ENCODE measurements at places on chromosomes 13 and 19. TPM values are rescaled to one million over a fixed set of nuclear protein-coding genes. Genes with fewer than 3 reads are reported as not detected.

DNA sequence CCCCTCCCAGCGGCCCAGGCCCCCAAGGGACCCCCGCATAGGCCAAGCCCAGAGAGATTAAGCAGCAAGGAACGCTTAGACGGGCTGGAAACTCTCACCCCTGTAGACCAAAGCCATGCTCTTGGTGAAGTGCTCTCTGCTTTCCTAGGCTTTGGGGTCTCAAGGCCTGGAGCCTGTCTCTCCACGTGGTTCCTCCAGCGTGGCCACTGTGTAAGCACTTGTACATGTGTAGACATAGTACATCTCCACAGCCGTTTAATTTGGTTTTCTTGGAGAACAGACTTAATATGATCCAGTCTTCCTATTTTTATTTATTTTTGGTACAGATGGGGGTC, 1.1 kb downstream of the NUDT19 start:
- H3K4me1 ChIP-seq = peaks cover 18% of the 10 kb centered on the region
- no peak for DNase-seq
- no peaks in the 10 kb centered on the region for H3K36me3 ChIP-seq

DNA sequence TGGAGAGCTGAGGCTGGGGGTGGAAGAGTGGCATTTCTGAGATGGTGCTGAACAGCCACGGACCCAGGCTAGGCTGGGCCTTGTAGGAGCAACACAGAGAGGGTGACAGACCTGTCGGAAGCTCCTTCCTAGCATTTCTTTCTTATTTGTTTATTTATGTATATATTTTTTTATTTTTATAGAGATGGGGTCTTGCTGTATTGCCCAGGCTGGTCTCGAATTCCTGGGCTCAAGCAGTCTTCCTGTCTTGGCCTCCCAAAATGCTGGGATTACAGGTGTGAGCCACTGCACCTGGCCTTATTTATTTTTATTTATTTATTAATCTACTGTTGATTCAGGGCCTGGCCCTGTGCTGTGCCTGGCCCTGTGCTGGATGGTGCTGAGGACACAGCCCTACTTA, 6.5 kb downstream of the CIC start:
- DNase-seq = no peak
- no peaks in the 10 kb centered on the region for H3K36me3 ChIP-seq

Gene CYP2F1
- total RNA-seq = not detected

GRCh38 chr13:72552731-72553130, 174.7 kb downstream of the MZT1 start:
- no peak overlapping the region for H3K27ac ChIP-seq
- no peaks in the 10 kb centered on the region for H3K36me3 ChIP-seq
- no peak for DNase-seq
- H3K27me3 ChIP-seq = no peaks in the 10 kb centered on the region
- H3K4me1 ChIP-seq = no peaks in the 10 kb centered on the region

DNA sequence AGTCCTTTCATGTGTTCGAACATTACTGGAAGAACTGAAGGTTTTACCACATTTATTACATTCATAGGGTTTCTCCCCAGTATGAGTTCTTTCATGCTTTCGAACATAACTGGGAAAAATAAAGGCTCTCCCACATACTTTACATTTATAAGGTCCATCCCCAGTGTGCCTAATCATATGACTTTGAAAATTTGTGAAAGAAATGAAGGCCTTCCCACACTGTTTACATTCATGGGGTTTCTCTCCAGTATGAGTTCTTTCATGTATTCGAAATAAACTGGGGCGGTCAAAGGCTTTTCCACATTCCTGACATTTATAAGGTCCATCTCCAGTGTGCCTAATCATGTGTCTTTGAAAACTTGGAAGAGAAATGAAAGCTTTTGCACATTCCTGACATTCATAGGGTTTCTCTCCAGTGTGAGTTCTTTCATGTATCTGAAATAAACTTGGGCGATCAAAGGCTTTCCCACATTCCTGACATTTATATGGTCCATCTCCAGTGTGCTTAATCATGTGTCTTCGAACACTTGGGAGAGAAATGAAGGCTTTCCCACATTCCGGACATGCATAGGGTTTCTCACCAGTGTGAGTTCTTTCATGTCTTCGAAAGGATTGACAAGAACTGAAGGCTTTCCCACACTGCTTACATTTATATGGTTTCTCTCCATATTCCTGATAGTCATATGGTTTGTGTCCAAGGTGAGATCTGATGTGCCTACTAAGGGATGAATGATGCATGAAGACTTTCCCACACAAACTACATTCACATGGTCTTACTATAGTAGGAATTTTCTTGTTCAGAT, 24.0 kb downstream of the ZNF564 start:
- peaks cover 86% of the 10 kb centered on the region for H3K36me3 ChIP-seq
- H3K4me1 ChIP-seq = no peaks in the 10 kb centered on the region
- H3K27me3 ChIP-seq = no peaks in the 10 kb centered on the region
- H3K27ac ChIP-seq = no peak overlapping the region
- H3K4me3 ChIP-seq = peak overlapping the region; percentile 1

DNA sequence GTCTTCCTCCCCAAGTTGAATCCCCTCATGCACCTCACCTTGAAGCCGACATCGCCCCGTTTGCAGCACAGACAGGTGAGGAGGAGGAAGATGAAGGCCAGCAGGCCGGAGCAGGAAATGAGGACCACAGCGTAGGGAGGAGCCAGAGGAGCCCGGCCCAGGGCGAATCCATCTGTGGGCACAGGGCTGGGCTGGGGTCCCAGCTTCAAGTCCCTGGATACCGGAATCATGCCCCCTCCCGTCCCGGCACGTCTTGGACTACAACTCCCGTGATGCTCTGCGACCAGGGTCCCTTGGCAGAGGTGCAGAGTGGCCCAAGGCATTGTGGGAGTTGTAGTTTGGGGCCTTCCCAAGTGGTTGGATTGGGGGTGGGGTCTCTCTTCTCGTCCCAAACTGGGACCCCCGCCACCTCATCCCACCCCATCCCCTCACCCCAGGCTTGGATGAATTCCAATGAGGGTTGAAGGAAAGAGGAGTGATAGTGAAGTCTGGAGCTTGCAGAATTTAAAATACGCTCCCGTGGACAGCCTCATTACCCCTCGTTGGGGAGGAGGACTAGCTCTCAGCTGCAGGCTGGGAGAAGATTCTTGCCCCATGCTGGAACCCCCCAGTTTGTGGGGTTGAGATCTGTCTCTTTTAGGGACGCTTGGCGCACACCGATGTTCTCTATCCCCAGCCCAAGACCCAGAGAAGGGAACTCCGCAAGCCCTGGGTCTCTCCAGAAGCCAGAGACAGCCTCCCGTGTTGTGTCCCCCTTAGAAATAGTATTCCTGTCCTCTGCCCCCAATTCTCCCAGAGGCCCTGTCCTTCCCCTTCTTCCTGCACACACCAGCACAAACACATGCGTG, 990 bp downstream of the LMTK3 start:
- H3K27ac ChIP-seq = no peak overlapping the region
- no peaks in the 10 kb centered on the region for H3K36me3 ChIP-seq
- no peaks in the 10 kb centered on the region for H3K4me1 ChIP-seq
- DNase-seq = peak; percentile 57

- H3K4me3 ChIP-seq = no peak overlapping the region
- H3K4me1 ChIP-seq = 0 out of 2 replicates have a peak, but pooled peaks cover 4% of the 10 kb centered on the region
- H3K27ac ChIP-seq = no peak overlapping the region
- H3K36me3 ChIP-seq = no peaks in the 10 kb centered on the region
- peaks cover 7% of the 10 kb centered on the region for H3K27me3 ChIP-seq
- no peak for DNase-seq
Observed at GRCh38 chr19:57665261-57665806, 3.4 kb upstream of the ZSCAN4 start.

DNA sequence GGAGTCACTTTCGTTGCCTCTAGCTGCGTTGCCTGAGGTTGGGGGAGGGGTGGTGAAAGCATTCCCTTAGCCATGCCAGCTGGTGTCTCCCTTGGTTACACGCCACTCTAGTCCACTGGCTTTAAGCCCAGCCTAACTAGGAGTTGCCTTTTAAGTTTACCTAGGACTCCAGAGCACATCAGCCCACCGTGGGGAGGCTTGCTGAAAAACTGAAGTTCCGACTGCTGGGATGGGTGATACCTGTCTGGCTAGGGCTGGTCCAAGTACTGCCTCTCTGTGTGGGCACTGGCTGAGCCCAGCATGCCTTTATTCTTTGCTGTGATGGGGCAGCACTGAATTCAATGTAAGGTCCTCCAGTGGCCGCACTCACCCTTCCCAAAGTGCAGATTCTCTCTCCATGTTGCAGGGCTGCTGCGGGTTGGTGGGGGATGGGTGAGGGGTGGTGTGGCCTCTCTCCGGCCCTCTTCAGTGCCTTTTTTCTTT, 11.8 kb upstream of the CEACAM1 start:
- no peak overlapping the region for H3K27ac ChIP-seq
- peaks cover 11% of the 10 kb centered on the region for H3K4me1 ChIP-seq
- no peaks in the 10 kb centered on the region for H3K27me3 ChIP-seq
- H3K4me3 ChIP-seq = no peak overlapping the region

DNA sequence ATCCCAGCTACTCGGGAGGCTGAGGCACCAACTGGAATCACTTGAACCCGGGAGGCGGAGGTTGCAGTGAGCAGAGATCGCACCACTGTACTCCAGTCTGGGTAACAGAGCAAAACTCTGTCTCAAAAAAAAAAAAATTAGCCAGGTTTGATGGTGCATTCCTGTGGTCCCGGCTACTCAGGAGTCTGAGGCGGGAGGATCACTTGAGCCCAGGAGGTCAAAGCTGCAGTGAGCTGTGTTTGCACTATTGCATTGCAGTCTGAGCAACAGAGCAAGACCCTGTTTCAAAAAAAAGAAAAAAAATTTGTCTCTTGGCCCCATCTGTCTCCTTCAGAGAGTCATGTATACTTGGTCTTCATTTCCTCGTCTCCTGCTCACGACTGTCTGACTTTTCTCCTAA, 1.6 kb downstream of the CCDC97 start:
- no peak for DNase-seq
- peaks cover 10% of the 10 kb centered on the region for H3K4me1 ChIP-seq
- no peaks in the 10 kb centered on the region for H3K36me3 ChIP-seq

DNA sequence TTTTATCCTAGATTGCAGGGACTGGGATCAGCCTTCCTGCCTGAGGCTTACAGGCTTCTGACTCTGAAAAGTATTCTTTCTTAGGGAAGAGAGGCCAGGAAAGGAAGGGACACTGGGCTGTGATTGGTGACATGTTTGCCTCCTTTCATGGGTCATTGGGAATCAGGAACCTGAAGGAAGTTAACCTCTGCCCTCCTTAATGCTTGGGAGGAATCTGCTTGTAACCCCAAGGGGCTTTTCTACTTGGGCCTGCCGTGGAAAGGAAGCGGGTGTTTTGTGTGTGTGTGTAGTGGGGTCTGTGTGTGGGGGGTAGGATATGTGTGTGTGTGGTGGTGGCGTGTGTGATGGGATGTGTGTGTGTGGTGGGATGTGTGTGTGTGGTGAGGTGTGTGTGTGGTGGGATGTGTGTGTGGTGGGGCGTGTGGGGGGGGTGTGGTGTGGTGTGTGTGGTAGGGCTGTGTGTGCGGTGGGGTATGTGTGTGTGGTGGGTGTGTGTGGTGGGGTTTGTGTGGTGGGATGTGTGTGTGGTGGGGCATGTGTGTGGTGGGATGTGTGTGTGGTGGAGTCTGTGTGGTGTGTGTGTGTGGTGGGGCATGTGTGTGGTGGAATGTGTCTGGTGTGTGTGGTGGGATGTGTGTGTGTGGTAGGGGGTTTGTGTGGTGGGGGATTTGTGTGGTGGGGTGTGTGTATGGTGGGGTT, 41.3 kb upstream of the NPAS1 start:
- H3K4me1 ChIP-seq = peaks cover 17% of the 10 kb centered on the region
- DNase-seq = no peak
- H3K4me3 ChIP-seq = no peak overlapping the region
- no peaks in the 10 kb centered on the region for H3K36me3 ChIP-seq
- H3K27ac ChIP-seq = no peak overlapping the region

GRCh38 chr13:44117351-44117750, 237.6 kb downstream of the LACC1 start:
- H3K4me3 ChIP-seq = no peak overlapping the region
- H3K4me1 ChIP-seq = no peaks in the 10 kb centered on the region
- H3K36me3 ChIP-seq = no peaks in the 10 kb centered on the region
- H3K27ac ChIP-seq = no peak overlapping the region
- no peak for DNase-seq

DNA sequence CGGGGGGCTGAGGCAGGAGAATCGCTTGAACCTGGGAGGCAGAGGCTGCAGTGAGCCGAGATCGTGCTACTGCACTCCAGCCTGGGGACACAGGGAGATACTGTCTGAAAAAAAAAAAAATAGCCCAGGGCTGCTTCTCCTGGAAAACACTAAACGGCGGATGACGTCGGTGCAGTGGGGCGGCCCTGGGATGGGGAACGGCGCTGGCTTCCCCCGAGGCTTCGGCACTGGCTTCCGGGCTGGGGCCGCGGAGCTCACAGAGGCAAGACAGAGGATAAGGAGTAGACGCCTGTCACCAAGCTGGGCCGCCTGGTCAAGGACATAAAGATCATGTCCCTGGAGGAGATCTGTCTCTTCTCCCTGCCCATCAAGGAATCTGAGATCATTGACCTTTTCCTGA, 5.0 kb downstream of the PRSS57 start:
- H3K27ac ChIP-seq = no peak overlapping the region
- no peaks in the 10 kb centered on the region for H3K4me1 ChIP-seq
- no peak overlapping the region for H3K4me3 ChIP-seq
- DNase-seq = no peak
- H3K27me3 ChIP-seq = no peaks in the 10 kb centered on the region

Gene OBI1
- total RNA-seq = 6.3 TPM

DNA sequence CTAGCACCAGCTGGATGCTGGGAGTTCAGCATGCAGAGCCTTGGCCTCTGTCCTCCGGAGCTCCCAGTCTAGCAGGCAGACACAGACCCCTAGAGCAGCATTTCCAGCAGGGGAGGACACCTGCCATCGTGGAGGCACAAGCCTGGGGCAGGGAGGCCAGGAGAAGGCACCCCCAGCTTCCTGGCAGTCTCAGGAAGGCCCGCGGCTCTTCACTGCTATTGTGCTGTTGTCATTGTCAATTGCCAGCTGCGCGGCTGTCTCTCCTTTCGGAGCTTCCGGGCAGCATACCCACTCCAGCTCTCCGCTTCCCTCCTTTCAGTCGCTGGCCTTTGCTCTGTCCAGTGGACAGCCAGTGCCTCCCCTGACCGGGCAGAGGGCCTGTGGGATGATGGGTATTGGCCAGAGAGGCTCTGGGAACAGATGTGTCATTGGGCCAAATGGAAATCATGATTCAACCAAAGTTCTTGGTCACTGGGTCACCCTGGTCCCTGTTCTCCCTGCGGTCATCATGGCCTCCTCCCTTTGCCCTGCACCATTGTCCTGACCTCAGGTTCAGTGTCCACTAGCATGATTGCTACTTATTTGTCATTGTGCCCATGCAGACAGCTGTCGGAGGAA, 93.0 kb downstream of the SLC7A1 start:
- no peak overlapping the region for H3K4me3 ChIP-seq
- no peak overlapping the region for H3K27ac ChIP-seq
- DNase-seq = no peak

Gene FFAR1
- not detected for total RNA-seq

Gene CEBPA
- 2.9 TPM for total RNA-seq

Gene IRS2
- total RNA-seq = 7.5 TPM

Gene GAPDHS
- not detected for total RNA-seq
